Stimulated activated CD8-positive, alpha-beta memory T cell treated with anti-CD3 and anti-CD28 coated beads, Interleukin-12 subunit alpha, Interleukin-12 subunit beta, amount 100 ng/mL, for 4 hours (primary cell): ENCODE measurements at places on chromosomes 13 and 19.

GRCh38 chr13:42649141-42649540 is 75.2 kb downstream of the TNFSF11 start:
- no peak for DNase-seq

GRCh38 chr13:27374126-27374613 is 50.2 kb upstream of the GTF3A start:
- DNase-seq: no peak

DNA sequence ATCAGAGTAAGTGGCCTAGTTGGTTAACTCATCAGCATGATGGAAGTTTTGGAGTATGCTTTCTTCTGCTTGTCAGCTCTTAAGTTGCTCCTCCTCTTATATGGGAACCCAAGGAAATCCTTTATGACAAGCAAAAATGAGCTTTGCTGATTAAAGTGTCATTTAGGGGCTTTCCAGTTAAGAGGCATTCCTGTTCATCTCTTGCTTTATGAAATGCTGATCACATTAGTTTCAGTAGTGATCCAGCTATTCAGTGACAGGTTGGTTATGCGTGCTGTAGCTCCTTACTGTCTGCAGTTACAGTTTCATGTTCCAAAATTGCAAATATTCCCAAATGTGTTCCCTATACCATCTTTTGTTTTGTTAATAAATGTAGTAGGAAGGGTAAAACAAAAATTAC is 146.6 kb downstream of the CDK8 start:
- no peak for DNase-seq

DNA sequence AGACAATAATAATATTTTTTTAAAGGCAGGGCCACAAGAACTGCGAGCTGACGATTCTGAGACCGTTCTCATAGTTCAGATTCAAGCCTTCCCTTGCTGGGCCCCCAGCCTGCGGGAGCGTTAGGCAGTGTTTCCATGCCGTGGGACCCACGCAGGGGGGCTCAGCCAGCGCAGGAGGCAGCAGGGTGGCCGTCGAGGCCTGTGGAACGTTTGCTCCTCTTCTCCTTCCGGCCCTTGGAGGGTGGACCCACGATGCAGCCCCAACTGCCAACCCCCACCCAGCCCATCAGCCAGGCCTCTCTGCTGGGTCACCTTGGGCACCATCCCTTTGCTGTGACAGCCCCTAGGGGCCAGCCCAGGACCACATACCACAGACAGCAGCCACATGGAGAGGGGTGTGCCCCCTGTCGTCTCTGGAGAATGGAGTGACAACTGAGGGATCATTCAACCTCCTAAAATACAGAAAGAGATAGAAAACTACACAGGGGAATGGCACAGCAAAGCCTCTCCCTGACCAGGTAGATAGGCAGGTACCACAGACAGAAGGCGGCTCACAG is 46.8 kb downstream of the PDCD5 start:
- DNase-seq: no peak

- DNase-seq: no peak
These were observed 3.1 kb downstream of the SLC39A3 start for GRCh38 chr19:2736550-2737190.

GRCh38 chr19:45733160-45733810 is at the start of gene MEIOSIN:
TSS of gene MEIOSIN (plus strand) at chr19:45733439. CDS start at chr19:45735377, 1,938 bp downstream.
- DNase-seq: no peak

DNA sequence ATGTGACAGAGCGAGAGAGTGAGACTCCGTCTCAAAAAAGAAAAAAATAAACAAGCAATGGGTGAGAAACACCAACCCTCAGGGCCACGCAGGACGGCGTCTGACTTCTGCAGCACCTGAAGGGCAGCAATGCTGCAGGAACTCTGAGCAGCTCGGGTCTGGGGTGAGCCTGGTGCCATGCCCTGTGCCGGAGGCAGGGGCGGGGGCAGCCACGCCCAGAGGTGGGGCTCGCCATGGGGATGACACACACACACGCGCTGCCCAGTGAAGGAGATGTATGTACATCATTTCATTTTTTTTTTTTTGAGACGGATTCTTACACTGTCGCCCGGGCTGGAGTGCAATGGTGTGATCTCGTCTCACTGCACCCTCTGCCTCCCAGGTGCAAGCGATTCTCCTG is 24.3 kb downstream of the GPX4 start:
- DNase-seq: no peak

DNA sequence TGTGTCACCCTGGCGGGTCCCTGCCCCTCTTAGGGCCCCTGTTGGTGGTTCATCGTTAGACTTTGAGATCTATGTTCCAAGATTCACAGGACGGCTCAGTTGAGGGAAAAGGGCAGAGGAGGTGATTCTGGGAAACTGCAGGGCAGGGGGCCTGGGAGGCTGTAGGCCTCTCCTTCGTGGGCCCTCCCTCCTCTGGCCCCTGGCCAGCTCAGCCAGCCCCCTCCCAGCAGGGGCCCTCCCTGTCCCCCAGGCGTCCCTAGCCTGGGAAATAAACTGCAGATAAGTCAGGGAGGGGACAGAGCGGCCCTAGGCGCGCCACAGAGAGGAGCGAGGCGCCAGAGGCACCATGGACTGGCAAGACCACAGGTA is 6.5 kb downstream of the HIF3A start:
- no peak for DNase-seq

DNA sequence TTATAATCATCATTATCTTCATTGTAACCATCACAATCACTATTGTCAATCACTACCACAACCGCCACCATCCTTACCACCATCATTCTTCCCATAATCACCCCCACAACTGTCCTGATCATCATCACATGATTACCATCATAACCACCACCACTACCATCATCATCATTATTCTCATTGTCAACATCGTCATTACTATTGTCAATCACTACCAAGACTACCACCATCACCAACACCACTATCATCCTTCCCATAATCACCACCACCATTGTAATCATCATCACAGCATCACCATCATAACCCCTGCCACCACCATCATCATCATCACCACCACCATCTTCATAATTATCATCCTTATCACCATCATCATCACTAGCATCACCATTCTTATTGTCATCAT is 55.2 kb downstream of the MBD3L1 start:
- no peak for DNase-seq

DNA sequence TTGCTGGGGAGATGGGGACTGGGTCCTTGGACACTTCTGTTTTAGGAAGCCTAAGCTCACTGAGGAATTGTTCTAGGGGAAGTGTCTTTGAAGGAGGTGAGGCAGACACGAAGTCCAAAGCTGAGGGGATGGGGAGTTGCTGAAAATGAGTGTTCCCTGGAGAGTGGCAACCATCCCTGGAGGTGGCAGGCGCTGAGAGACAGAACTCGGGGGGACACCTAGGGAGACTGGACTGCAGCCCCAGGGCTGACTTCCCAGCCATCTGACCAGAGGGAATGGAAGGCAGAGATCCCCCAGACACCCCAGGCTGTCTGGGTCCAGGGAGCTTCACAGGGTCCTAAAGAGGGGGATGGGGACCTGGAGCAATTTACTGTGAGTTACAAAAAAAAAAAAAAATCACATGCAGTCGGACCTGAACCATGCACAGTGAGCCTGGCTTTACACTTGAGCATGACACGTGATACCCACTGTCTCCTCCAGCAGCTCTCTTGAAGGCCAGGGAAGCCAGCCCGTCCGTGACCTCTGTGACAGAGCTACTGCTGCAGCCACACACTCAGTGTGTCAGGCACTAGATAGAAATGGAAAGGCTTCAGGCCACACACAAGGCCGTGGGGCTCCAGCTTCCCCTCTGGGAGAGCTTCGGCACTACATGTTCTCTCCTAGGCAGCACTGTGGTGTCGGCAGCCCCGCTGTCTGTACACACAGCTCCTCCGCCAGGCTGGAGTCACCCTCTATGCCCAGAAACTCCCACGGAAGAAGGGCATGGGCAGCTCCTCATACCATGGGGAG is 77.1 kb upstream of the KCTD15 start:
- no peak for DNase-seq

DNA sequence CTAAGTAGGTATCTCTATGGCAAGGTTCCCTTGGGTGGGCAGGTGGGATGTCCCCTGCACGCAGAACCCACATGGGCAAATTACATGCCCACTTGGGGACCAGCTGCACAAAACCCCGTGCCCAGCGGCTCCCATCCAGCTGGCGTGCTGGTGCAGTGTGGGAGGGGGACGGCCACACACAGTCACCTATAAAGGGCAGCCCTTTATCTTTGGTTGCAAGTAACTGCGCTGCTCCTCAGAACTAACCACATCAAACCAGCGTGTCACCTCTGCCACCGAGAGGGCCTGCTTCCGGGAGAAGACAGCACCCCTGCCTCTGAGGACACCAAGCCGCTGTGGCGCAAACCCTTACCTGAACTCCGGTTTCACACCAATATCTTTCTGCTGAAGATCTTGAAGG is 32.2 kb downstream of the ANKRD27 start:
- DNase-seq: peak; percentile 23

- DNase-seq: no peak
These were observed 6.4 kb upstream of the KLK6 start for GRCh38 chr19:50975766-50976165.

DNA sequence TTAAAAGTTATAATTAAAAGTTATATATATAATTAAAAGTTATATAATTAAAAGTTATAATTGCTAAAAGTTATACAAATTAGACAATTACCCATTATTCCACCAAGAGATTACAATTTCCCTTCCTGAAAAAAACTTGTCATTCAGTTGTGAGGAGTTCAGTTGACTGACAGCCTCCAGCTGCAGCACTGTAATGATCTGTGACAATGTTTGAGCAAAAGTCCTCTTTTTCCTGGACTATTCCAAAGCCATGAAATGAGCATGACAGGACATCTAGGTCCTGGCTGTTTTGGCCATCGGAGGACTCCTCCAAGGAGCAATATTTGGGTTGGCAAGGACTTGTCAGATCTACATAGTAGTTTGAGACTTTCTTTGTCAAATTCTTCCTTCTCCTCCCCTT is 258.7 kb upstream of the EDNRB start:
- DNase-seq: no peak

DNA sequence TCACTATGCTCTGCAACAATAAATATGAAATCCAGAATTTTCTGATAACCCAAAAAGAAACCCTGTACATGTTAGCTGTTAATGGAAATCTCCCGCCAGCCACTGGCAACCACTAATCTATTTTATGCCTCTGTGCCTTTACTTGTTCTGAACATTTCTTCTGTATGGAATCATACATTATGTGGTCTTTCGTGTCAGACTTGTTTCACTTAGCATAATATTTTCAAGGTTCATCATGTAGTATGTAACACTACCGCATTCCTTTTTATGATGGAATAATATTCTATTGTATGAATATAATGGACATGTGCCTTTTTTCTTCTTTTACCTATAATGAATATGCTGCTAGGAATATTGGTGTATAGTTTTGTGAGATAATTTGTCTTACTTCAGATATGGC is 1123.3 kb downstream of the EFNB2 start:
- DNase-seq: no peak

- no peak for DNase-seq
These were observed 45.4 kb downstream of the TPT1 start for GRCh38 chr13:45295536-45295935.

- DNase-seq: no peak
These were observed 107.8 kb downstream of the RXFP2 start for GRCh38 chr13:31846961-31847752.

DNA sequence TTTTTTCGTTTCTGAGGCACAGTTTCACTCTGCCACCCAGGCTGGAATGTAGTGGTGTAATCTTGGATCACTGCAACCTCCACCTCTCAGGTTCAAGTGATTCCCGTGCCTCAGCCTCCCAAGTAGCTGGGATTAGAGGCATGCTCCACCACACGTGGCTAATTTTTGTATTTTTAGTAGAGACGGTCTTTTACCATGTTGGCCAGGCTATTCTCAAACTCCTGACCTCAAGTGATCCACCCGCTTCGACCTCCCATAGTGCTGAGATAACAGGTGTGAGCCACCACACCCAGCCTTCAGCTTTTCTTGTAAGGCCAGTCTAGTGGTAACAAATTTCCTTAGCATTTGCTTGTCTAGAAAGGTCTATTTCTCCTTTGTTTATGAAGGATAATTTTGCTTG is 46.2 kb downstream of the ZNF568 start:
- DNase-seq: no peak

DNA sequence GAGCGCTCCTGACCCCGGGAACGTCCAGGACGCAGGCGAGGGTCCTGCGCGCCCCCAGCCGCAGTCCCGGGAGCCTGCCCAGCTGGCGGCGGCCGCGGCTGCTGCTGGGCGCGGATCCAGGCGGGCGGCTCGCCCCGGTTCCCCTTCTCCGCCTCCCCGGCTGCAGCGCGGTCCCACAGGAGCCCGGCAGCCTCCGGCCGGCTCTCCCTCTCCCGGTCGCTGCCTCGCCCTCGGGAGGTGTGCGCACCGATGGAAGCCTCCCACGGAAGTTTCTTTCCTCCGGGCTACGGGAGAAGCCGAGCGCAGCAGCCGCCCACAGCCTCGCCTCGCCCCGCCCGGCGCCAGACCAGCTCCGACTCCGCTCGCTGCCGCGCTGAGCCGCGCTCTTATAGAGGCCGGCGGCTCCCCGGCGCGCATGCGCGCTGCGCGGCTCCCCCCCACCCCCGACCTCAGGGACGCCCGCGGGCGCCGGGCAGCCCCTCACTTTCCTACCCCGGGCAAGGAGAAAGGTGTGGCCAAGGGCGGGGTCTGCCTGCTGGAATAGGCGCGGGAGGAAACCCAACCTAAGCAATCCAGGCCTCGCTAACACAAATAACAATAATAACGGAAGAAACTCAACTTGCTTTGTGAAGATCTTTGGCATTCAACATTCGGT is at the start of gene SHISA2:
SHISA2 (minus strand) TSS at position 360 of the 655 bp plus-strand sequence. CDS start 1,041 bp downstream, outside the sequence.
- DNase-seq: peak; percentile 32

- DNase-seq: no peak
These were observed 710.5 kb downstream of the DACH1 start for GRCh38 chr13:71156550-71156949.
